Activated CD4-positive, alpha-beta memory T cell treated with anti-CD3 and anti-CD28 coated beads, Interleukin-2, amount 10 ng/mL, durations not matched to agents 7 days and 5 days (primary cell): ENCODE measurements at places on chromosomes 4 and X.

DNA sequence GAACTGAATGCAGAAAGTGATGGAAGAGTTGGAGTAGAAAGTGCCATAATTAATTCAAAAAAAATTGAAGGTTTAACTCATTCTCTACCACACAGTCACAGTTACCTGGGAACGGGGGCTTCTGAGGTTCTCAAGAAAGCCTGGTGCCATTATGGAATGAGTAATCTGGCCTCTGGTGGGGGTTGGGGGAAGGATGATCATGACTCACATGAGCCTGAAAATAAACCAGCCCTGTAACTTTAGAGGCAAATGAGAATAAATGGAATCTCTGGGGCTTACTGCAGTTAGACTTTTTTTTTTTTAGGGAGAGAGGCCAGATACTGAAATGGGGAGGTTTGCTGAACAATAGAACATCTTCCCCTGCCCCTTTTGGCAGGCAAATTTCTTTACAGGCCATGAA, 55.3 kb downstream of the SOD3 start:
- H3K4me1 ChIP-seq, result no peaks in the 10 kb centered on the region
- no peak overlapping the region for H3K4me3 ChIP-seq
- no peak overlapping the region for H3K27ac ChIP-seq
- no peaks in the 10 kb centered on the region for H3K27me3 ChIP-seq
- H3K36me3 ChIP-seq, result no peaks in the 10 kb centered on the region

DNA sequence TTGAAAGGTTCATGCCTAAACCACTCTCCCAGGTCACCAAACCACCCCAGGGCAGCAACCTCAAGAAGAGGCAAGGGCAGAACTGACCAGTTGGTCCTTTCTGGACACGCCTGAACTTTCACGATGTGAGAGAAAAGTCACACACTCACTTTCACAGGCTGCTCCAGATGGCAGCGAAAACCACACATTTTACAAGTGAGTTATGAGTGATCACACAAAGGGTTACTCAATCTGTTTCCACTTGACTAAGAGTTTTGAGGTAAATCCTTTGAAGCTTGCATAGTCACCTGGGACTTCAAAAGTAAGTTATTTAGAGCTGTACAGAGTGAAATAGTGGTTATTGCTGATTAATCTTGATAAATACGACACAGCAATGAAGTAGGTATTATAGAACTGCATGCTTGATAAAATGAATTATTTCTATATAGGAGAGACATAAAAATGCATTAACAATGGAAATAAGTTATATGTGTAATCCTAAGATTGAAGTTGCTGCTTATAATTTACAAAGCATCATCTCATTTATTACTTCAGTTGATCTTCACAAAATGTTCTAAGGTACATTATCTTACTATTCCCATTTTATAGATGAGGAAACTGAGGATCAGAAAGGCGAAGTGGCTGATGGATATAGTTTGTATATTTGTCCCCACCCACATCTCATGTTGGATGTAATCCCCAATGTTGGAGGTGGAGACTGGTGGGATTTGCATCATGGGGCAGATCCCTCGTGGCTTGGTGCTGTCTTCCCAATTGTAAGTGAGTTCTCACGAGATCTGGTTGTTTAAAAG, 103.0 kb upstream of the KLF3 start:
- H3K4me1 ChIP-seq, result peaks cover 4% of the 10 kb centered on the region
- peaks cover 50% of the 10 kb centered on the region for H3K27me3 ChIP-seq
- no peak overlapping the region for H3K4me3 ChIP-seq
- H3K27ac ChIP-seq, result no peak overlapping the region
- DNase-seq, result no peak

DNA sequence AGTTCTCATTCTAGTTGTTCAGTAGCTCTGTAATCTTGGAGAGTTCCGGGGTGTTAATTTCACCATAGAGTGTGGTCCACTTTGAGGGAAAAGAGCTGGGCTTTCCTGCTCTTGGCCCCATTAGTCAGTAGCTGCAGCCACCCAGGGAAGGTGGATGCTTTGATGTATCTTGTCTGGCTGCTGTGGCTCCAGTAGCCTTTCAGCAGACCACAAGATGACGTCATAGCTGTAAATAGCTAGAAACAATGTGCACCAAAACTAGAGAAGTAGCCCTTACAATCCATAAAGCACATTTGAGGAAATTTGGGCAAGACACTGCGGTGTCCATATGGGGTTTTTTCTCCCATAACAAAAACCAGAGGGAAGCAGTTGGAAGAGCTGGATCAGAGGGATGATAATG, 32.9 kb upstream of the PRPS2 start:
- peaks cover 10% of the 10 kb centered on the region for H3K27me3 ChIP-seq
- H3K36me3 ChIP-seq, result no peaks in the 10 kb centered on the region
- no peak overlapping the region for H3K4me3 ChIP-seq
- DNase-seq, result no peak
- no peak overlapping the region for H3K27ac ChIP-seq
- no peaks in the 10 kb centered on the region for H3K4me1 ChIP-seq

DNA sequence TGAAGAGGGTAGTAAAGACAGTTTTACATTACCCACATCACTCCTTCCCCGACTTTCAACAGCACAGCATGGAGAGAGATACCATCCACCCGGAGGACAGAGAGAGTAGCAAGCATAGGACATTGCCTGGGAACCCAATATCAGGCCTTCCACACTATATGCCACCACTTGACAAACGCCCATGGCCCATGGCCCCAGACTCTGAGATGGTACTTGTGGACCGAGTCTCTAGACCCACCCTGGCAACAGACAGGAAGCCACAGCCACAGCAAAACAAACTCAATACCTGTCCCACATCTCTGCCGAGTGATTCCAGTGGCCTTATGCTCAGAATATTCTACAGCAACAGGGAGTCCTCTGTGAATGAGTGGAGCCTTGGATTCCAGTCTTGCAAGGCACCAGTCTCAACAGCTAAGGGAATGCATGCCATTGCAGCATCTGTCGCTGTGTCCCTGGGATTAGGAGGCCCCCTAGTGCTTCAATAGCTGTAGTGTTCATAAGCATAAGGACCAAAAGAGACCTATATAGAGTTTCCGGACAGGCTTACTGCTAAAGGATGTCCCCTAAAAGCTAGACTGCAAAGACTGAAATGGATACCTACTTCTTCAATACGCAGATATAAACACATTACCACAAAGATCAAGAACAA, 14.7 kb upstream of the CT55 start:
- H3K4me3 ChIP-seq, result no peak overlapping the region
- H3K4me1 ChIP-seq, result peaks cover 1% of the 10 kb centered on the region
- H3K27me3 ChIP-seq, result peaks cover 45% of the 10 kb centered on the region
- no peak overlapping the region for H3K27ac ChIP-seq

DNA sequence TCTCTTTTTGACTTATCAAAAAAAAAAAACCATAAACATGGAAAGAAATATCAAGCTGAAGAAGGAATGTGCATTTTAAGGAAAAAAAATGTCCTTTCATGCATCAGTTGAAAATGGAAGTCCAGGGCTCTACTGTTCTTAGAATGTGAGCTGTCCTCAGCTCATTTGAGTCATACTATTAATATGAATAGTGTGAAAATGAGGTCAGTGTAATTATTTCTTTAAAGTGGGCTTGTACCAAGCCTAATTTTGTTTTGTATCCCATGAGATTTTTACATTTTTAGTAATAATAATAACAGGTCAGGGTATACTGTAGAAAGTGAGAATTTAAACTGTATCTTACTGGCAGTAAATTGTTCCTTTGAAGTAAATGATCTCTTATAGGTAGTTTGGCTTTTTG, 148.5 kb downstream of the NAA11 start:
- no peak overlapping the region for H3K27ac ChIP-seq
- H3K4me1 ChIP-seq, result no peaks in the 10 kb centered on the region
- no peaks in the 10 kb centered on the region for H3K27me3 ChIP-seq
- H3K4me3 ChIP-seq, result no peak overlapping the region
- DNase-seq, result no peak
- no peaks in the 10 kb centered on the region for H3K36me3 ChIP-seq

- H3K36me3 ChIP-seq, result no peaks in the 10 kb centered on the region
- no peak overlapping the region for H3K4me3 ChIP-seq
- H3K4me1 ChIP-seq, result peaks cover 39% of the 10 kb centered on the region
- no peak overlapping the region for H3K27ac ChIP-seq
- DNase-seq, result no peak
Measured at GRCh38 chr4:140049849-140050637, 103.9 kb downstream of the MAML3 start.

DNA sequence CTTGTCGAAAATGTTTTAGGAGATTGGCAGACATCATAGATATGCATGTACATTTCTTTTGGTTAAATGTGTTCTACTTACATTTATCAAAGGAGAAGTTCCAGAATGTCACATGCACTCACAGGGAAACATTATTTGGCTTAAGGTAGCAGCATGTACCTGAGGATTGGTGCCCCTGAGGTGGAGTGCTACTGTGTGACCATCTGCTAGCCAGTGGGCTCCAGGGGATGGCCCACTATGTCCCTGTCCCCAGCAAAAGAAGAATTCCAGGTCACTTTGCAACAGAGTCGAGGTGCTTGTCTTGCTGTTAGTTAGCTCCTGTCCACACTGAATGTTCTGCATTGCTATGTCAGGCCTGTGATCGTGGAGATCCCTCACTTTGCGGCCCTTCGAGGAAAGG, 283.2 kb downstream of the ANK2 start:
- H3K27me3 ChIP-seq, result peaks cover 3% of the 10 kb centered on the region
- H3K36me3 ChIP-seq, result no peaks in the 10 kb centered on the region
- no peaks in the 10 kb centered on the region for H3K4me1 ChIP-seq
- no peak for DNase-seq

DNA sequence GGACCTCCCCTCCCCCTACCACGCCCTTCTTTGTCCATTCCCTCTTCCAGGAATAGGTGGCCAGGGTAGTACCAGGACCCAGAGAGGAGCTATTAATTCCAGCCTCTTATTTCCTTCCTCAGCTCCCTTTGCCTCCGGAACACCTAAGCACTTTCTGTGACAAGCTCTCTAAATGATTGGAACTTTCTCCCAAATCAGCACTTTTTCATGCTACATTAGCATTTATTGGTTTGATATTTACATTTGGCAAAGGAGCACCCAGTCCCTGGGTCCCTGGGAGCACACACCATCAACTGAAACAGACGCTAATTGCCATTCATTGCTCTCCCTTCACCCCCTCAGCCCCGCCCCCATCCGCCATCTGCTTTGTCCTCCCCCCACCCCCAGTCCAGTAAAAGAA, 182.0 kb upstream of the BCOR start:
- peaks cover 42% of the 10 kb centered on the region for H3K4me1 ChIP-seq
- no peak overlapping the region for H3K4me3 ChIP-seq
- no peak overlapping the region for H3K27ac ChIP-seq
- no peak for DNase-seq

GRCh38 chr4:104235967-104236366, 258.7 kb downstream of the CXXC4 start:
- H3K36me3 ChIP-seq, result no peaks in the 10 kb centered on the region
- H3K4me3 ChIP-seq, result no peak overlapping the region
- no peaks in the 10 kb centered on the region for H3K27me3 ChIP-seq

GRCh38 chrX:49061490-49061889, 2.7 kb downstream of the CCDC120 start:
- no peaks in the 10 kb centered on the region for H3K36me3 ChIP-seq
- DNase-seq, result no peak
- H3K4me1 ChIP-seq, result no peaks in the 10 kb centered on the region
- no peaks in the 10 kb centered on the region for H3K27me3 ChIP-seq
- no peak overlapping the region for H3K27ac ChIP-seq

GRCh38 chr4:1797861-1798579, 4.9 kb downstream of the FGFR3 start:
- no peak overlapping the region for H3K4me3 ChIP-seq
- no peaks in the 10 kb centered on the region for H3K36me3 ChIP-seq
- peaks cover 15% of the 10 kb centered on the region for H3K27me3 ChIP-seq
- DNase-seq, result no peak
- H3K27ac ChIP-seq, result no peak overlapping the region
- no peaks in the 10 kb centered on the region for H3K4me1 ChIP-seq

DNA sequence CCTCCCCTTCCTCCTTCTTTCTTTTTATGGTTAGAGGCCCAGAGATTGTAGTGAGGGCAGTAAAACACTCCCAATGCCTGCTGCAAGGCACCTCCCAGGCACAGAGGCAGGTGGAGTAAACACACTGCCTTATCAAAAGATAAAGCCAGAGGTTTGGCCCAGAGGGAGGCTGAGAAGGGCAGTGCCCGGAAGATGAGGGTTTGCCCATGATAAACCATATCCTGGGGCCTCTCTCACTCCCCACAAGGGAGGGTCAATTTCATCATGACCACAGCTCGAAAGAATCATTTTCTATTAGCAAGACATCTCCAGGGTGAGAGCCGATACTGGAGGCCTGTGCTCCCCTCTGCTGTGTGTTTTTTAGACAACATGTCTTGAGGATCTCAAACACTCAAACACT, 98.5 kb upstream of the FAM9C start:
- no peak overlapping the region for H3K4me3 ChIP-seq
- no peak overlapping the region for H3K27ac ChIP-seq
- no peaks in the 10 kb centered on the region for H3K27me3 ChIP-seq
- peaks cover 3% of the 10 kb centered on the region for H3K36me3 ChIP-seq
- DNase-seq, result no peak

- H3K4me3 ChIP-seq, result no peak overlapping the region
- no peaks in the 10 kb centered on the region for H3K27me3 ChIP-seq
- no peaks in the 10 kb centered on the region for H3K36me3 ChIP-seq
- no peak overlapping the region for H3K27ac ChIP-seq
- H3K4me1 ChIP-seq, result no peaks in the 10 kb centered on the region
Measured at GRCh38 chrX:148541584-148541940, 41.1 kb downstream of the AFF2 start.

- no peak overlapping the region for H3K4me3 ChIP-seq
- H3K4me1 ChIP-seq, result no peaks in the 10 kb centered on the region
- no peaks in the 10 kb centered on the region for H3K27me3 ChIP-seq
Measured at GRCh38 chrX:29617725-29618124, 597.6 kb upstream of the MAGEB2 start.

DNA sequence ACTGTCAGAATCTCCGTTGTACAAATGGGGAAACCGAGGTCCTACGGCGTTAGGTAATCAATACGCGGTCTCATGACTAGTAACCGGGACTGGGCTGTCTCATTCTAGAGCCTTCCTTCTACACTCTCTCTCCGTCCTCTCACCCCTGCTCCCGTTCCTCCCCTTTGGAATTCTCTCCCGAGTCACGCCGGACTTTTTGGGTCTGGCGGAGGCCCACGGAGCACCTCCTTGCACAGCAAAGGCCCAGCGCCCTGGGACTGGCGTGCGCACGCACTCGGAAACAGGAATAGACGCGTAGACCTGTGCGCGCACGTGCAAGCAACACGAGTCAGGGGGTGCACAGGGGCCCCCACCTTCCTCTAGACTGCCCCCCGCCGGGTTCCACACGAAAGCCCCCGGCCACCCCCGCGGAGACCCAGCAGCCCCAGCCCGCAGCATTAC, 361 bp downstream of the QDPR start:
- H3K27me3 ChIP-seq, result peaks cover 7% of the 10 kb centered on the region
- peaks cover 31% of the 10 kb centered on the region for H3K4me1 ChIP-seq
- peaks cover 12% of the 10 kb centered on the region for H3K36me3 ChIP-seq

DNA sequence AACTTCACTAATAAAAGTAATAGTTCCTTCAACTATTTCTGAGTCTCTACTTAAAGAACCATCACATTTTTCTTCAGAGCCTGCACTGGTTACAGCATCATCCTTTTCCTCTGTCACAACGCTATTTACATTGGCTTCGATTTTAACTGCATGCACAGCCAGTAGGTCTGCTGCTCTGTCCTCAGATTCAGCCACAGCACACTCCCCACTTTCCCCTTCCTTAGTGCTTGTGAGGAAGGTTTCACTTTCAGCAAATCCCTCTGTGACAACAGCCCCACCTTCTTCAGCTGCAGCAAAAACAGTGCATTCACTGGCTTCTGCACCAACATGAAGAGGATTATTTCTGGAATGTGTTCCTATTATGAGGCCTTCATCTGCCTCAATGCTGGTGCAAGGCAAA, 25.7 kb downstream of the BOD1L1 start:
- peaks cover 59% of the 10 kb centered on the region for H3K36me3 ChIP-seq
- no peak for DNase-seq
- H3K27ac ChIP-seq, result no peak overlapping the region
- no peak overlapping the region for H3K4me3 ChIP-seq
- no peaks in the 10 kb centered on the region for H3K27me3 ChIP-seq
